Stimulated activated CD8-positive, alpha-beta memory T cell treated with anti-CD3 and anti-CD28 coated beads, Interleukin-7, amount 100 ng/mL, for 1 hour (primary cell): ENCODE measurements at places on chromosomes 13 and 19.

- DNase-seq, result no peak
These were observed 3.2 kb upstream of the ZNF8 start for GRCh38 chr19:58275564-58275963.

GRCh38 chr13:112986946-112987681 lies 18.1 kb downstream of the MCF2L start:
- DNase-seq, result no peak

DNA sequence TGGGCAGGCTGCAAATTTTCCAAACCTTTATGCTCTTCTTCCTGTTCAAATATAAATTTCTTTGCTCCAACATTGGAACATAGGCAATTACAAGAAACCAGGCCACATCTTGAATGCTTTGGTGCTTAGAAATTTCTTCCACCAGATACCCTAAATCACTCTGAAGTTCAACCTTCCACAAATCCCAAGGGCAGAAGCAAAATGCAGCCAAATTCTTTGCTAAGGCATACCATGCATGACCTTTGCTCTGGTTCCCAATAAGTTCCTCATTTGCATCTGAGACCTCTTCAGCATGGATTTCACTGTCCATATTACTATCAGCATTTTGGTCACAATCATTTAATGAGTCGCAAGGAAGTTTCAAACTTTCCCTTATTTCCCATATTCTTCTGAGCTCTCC lies 130.9 kb downstream of the DIAPH3 start:
- no peak for DNase-seq

GRCh38 chr19:7863971-7864689 lies 10.1 kb downstream of the PRR36 start:
- no peak for DNase-seq

GRCh38 chr19:17328517-17329365 lies 5.9 kb downstream of the ANO8 start:
- DNase-seq, result no peak

- no peak for DNase-seq
These were observed 16.4 kb upstream of the WASF3 start for GRCh38 chr13:26541041-26541440.

DNA sequence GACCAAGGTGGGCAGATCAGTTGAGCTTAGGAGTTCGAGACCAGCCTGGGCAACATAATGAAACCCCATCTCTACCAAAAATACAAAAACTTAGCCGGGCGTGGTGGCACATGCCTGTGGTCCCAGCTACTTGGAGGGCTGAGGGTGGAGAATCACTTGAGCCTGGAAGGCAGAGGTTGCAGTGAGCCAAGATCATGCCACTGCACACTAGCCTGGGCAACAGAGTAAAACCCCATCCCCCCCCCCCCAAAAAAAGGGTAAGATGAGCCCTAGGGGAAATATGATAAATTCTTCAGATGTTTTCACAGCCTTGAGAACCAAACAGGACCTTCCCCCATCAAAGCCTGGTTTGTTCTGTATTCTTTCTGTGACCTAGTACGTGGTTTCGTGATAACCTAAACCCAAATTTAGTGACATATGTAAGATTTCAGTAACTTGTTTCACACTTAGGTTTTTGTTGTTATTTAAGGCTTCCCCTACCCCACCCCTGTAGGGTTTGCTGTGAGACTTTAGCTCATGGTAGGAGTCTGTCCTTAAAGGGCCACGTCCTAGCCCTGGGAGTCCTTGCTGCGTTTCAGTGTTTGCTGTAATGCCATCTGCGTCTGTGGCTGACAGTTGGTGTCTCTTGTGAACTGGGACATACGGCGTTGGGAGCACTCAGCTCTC lies 49.6 kb downstream of the MYO9B start:
- peak; percentile 21 for DNase-seq
